NCI-H187 treated with DMSO at 0.1 percent for 48 hours (cell line): ENCODE measurements at places on chromosomes 2 and 18.

DNA sequence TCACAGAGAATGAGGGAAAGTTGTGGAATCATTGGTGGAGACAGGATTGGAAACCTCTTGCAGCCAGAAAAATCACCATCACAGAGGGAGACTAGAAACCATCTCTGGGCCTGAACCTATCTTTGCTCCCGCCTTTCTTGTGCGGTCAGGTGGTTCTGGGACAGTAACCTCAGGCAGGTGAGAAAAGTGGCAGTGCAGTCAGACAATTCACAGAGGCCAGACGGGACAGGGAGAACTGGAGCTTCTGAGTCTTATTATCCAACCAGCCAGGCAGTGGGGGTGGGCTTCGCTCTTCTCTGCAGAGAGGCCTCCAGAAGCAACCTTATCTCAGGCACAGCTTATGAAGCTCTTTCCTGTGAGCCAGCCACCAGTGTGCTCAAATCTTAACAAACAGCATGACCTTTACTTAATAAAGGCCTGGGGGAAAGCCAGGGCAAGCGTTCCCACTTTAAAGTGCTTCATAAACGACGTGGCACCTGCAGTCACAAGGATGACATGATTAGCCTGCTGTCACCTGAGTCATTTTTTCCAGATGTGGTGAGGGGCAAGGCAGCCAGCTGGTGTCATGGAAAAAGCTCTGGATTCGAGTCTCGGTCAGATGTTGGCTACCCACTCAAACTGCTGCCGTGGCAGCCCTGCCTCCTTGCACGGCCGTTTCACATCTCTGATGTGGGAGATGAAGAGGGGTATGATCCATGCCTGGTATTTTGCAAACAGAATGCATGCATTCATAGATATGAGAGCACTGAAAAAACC lies 109.7 kb downstream of the B3GNT2 start:
- no peak for DNase-seq

DNA sequence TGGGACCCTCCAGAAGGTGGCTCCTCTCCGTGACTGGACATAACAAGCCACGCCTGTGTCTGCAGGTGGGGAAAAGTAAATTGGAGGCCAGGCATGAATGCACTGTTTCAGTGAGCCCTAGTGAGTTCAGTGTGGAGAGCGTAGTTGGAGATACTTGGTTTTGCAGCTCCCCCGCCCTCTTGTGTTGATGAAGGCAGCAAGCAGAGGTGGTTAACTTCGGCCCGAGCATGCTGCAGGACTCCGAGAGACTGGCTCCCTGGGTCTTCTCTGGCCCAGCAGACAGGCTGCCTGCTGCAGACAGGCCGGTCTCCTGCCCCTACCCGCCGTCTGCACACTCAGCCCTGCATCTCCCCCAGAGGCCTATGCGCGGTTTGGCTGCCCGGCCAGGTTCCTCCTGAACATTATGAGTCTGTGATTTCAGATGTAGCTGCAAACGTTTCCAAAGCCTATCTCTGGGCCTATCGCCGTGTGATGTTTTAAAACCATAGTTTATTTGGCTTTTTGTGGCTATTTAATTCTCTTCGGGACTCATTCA lies 102.4 kb downstream of the LDLRAD4 start:
- no peak for DNase-seq

DNA sequence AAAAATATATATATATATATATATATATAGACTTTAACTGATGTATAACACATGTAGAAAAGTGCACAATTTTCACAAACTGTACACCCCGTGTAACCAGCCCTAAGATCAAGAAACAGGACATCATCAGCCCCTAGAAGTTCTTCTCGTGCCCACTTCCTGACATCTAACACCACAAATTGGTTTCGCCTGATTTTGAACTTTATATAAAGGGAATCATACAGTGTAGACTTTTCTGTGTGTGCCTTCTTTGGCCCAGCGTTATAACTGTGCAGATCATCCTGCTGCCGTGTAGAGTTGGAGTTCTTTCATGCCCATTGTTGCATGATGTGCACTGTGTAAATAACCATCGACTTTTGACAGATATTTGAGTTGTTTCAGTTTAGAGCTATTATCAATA lies 41.0 kb downstream of the SMAD7 start:
- DNase-seq: no peak

- DNase-seq: no peak
Observed at GRCh38 chr18:46550609-46551008, 106.4 kb downstream of the LOXHD1 start.

GRCh38 chr18:10239103-10239502 lies 215.3 kb upstream of the APCDD1 start:
- DNase-seq: no peak

DNA sequence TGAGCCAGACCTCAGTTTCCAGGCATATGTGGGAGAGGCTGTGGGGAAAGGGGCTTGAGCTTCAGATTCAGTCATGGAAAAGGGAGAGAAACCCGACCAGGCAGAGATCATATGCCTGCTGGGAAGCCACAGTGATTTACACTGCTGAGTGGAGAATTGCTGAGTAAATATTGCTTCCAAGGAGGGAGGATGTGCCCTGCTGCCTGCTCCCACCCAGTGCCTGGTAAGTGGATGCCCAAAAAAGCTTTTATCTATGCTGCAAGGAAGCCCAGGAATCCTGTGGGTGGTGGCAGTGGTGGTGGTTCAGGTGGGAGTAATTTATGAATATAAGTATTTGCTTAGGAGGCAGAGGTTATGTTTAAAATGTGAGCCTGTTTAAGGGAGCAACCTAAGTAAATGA lies 39.5 kb downstream of the INO80C start:
- DNase-seq: no peak

DNA sequence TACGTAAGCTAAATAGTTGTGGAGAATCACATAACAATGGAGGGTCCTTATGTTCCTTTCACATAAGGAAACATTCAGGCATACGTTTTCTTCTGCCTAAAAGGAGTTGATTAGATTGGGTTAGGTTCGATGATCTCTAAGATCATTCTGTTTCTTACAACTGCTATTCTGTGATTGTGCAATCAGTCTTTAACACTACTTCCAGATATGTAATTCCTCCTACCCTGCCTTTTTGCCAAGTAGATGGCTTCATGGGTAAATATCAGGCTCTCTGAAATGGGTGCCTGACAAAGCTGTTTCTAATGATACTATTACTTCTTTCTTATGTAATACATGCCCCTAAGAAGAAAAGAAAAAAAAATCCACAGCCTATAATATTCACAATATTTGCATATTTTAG lies 321.5 kb downstream of the XIRP2 start:
- DNase-seq: no peak

DNA sequence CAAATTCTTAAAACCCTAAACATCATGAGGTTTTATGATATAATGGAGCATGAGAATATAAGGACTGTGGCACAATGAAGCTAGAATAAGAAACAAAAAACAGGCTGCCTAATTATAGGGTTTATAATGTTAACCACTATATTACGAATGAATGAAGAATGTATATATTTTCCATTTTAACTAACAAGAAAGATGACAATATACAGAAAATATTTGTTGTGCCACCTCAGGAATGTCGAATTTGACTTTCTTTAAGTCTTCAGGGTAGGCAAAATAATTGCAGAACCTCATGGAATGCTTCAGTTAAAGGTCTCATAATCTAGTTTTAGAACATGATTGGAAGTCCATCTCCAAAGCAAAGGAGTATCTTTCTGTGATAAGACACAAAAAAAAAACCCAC lies 282.9 kb upstream of the SLC8A1 start:
- no peak for DNase-seq
